Naive thymus-derived CD4-positive, alpha-beta T cell (primary cell): ENCODE measurements at places on chromosomes 3 and 15. TPM values are rescaled to one million over a fixed set of nuclear protein-coding genes. Genes with fewer than 3 reads are reported as not detected.
A peak's percentile ranks its signal among the peaks of the same experiment; 100 is the strongest.

- peaks cover 27% of the 10 kb centered on the region for H3K4me1 ChIP-seq
- no peak for DNase-seq
- no peak overlapping the region for H3K4me3 ChIP-seq
- no peak overlapping the region for H3K27ac ChIP-seq
- H3K36me3 ChIP-seq: no peaks in the 10 kb centered on the region
- H3K27me3 ChIP-seq: no peaks in the 10 kb centered on the region
These were observed 3.5 kb downstream of the HDC start for GRCh38 chr15:50261981-50262380.

DNA sequence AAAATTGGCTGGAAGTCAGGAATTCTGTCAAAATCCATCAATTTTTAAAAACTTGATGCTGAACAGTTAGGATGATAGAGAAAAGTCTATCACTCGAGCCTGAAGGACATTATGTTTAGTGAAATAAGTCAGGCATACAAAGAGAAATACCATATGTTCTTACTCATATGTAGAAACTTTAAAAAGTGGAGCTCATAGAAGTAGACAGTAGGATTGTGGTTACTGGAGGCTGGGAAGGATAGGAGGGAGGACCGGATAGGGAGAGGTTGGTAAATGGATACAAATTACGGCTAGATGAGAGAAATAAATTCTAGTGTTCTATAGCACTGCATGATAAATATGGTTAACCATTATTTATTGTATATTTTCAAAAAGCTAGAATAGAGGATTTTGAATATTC lies 389.5 kb upstream of the RASGRP1 start:
- H3K27me3 ChIP-seq: no peaks in the 10 kb centered on the region
- H3K27ac ChIP-seq: no peak overlapping the region
- H3K4me1 ChIP-seq: no peaks in the 10 kb centered on the region
- no peaks in the 10 kb centered on the region for H3K36me3 ChIP-seq

- H3K4me3 ChIP-seq: no peak overlapping the region
- no peaks in the 10 kb centered on the region for H3K36me3 ChIP-seq
- no peak overlapping the region for H3K27ac ChIP-seq
- DNase-seq: no peak
- H3K4me1 ChIP-seq: peaks cover 5% of the 10 kb centered on the region
These were observed 15.9 kb upstream of the PLXND1 start for GRCh38 chr3:129622226-129622874.

DNA sequence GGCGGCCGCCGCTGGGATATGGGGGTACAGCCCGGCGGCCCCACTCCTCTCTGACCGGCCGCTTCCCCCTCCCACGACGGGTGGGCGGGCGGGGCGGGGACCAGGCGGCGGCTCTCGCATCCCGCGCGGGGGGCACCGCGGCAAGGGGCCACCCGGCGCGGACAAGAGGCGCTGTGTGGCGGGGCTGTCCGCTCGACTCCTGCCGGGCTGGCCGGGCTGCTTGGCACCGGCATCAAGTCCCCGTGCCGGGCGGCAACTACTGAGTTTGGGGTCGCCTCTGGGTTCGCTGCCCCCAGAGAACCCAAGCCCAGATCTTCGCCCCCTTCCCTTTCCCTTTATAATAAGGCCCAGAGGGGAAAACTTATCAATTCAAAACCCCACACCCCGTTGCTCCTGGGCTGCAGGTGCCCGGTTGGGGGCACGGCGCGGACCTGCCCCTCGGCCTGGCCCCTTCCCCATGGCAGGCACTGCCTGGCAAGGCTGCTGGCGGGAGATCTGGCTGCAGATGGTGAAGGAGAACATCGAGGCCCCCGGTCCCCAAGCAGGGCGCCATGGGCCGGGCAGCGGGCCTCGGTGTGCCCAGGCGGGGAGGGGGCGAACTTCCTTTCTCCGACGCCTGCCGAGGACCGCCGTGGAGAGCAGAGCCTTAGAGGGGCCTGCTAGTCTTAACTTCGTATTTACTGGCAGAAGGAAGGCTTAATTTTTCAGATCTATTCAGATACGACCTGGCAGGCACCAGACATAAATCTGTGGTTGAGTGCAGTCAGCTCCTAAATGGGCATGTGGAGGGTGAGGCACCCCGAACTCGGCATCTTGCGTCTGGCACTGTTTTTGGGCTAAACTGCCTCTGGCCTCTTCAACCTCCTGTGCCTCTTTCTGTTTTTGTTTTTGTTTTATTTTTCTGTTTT lies 911 bp downstream of the APBA2 start:
- peaks cover 18% of the 10 kb centered on the region for H3K4me1 ChIP-seq
- H3K4me3 ChIP-seq: peak overlapping the region; percentile 65
- peak overlapping the region; percentile 79 for H3K27ac ChIP-seq
- no peaks in the 10 kb centered on the region for H3K36me3 ChIP-seq
- H3K27me3 ChIP-seq: no peaks in the 10 kb centered on the region

Gene ASB14
- total RNA-seq: not detected

Gene SPTSSB
- not detected for total RNA-seq

Gene ASB7
- total RNA-seq: 21.3 TPM

Gene PEX5L
- total RNA-seq: not detected

Gene MYL3
- not detected for total RNA-seq

Gene ZPLD1
- not detected for total RNA-seq

Gene SMAD6
- 0.38 and 0.63 TPM in 2 replicates for total RNA-seq
